ENCODE measurements at places on chromosomes 1 and 21.

DNA sequence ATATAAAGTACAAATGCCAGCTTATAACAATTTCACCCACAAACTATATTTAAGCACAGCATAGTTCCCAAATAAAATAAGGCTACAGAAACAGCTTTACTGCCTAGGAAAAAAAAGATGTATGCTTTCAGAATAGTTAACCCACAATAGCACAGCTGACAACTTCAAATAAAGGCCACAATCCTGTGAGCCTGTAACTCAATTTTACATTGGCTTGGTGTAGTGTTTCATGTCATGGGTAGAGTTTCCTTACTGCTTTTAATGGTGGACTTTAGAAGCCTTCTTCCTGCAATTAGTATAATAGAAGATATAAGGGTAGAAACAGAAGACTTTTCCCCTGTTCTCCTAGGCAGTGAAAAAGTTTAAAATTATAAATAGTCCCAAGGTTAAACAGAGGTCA is 44.3 kb upstream of the ZC3H11B start:
- no peak for DNase-seq

GRCh38 chr1:234884701-234885100 is 243.9 kb downstream of the TOMM20 start:
- no peak for DNase-seq

DNA sequence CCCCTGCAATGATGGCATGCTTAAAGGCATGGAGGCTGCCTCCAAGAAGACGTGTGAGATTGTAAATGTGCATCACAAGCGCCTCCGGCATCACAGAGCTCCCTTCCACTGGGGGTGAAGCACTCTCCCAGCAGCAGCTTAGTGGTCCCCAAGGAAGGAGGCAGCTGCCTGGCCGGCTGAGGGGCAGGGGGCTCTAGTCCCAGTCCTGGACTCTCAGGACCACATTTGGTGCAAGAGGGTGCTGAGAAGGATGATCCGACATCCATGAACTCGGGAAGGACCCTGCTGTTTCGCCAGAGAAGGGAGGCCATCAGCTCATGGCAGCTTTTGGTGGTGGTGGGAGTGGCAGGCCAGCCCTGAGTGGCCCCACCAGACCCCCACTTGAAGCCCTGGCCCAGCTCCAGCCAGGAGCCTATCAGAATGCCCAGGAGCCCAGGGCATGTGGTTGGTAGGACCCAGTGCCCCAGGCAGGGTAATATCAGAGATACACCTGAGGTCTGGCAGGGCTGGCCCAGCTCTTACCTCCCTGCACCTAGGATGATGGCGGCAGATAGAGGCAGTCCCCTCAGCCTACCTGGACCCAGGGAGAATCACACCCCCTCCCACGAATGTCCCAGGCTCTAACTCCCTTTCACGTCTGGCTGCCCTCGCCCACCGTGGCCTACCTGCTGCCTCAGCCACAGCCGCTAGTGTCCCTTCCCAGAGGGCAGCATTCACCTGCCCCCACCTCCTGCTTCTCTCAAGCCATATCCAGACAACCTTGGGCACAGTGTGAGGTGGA is 2.4 kb upstream of the WNT9A start:
- no peak for DNase-seq

GRCh38 chr1:42359466-42359865 is 21.1 kb upstream of the RIMKLA start:
- no peak for DNase-seq

DNA sequence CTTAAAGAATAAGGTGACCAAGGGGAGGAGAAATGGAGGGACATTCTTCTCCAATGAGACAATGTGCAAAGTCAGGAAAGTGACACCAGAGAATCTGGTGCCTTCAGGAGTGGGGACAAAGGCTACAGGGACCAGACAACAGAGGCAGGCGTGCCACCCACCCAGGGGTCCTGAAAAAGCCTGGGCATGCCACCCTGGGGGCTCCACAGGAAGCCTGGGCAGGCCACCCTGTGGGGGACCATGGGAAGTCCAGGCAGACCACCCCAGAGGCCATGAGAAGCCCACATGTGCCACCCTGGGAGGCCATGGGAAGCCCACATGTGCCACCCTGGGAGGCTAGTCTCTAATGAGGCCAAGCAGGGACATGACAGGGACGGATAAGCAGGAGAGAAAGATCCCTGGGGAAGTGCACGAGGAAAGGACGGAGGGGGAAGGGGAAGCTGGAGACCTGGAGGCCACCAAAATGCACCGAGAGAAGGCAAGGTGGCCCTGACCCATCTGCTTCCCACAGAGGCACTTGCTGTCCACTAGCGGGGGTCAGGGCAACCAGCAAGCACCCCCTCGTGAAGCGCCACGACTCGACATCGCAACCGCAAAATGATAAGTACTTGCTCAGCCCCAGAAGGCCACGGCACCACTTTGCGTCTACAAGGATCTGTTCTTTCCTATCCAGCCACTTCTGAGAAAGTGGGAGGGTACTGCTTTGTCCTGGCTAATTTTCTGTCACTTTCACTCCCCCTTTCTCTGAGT is 7.2 kb upstream of the PDE9A start:
- no peak for DNase-seq

- no peak for DNase-seq
Observed at GRCh38 chr1:183163316-183163715, 22.7 kb upstream of the LAMC2 start.

DNA sequence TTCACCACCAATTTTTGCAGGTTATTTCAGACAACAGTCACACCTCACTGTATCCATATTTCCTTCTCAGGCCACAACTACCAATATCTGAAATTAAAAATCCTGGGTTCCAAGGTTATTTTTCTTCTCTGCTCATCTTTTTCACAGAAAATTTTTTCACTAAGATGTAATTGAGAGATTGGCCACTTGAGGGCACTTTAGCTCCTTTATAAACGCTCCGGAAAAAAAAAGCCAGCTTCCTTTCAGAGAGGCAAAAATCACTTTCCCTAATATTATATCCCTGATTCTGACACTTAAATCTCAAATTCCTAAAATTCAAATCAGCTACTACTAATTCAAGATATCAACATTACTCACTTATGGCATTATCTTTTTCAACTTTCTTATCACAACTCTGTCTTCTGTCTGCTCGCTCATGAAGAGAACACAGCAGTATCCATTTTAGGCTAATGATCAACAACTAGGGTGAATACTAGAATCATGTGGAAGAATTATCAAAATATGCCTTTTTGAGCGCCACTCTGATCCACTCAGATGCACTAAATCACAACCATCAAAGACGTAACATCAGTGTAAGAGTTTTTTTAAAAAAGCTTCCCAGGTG is 101.4 kb upstream of the RGS1 start:
- peak; percentile 33 for DNase-seq

Measured in neural crest cell (in vitro differentiated cells).